Caudate nucleus (tissue), 63 donors: ENCODE measurements at places on chromosomes 3 and 15.

GRCh38 chr15:89091627-89092220 is 3.5 kb downstream of the ABHD2 start:
- no peak for DNase-seq

DNA sequence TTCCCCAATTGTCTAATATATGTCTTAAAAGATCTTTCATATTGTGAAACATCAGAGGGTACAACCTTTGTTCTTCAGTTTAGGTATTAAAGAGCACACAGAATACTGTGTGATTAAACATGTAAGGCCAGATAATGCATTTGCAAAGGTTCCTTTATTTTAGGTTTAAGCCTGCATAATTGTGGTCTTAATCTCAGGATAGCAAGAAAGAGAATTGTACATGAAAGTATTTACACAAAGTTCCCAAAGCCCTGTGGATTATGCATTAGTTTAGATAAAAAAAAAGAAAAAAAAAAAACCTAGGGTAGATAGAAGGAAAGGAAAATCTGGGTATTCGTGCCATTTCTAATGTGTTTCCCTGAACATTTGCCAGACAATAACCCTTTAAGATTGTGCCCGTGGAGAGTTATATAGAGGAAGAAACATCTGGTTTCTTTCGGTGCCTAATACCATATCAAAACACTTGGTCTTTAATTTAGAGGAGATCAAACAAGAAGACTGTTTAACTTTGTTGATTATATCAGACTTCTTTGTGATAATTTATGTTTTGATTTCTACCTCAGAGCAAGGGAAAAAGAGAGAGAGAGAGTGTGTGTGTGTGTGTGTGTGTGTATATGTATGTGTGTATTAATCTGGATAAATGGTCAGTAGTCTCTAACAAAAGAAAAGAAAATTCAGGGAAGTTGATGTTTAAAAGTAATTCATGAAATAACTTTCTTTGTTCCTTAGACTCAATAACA is 139.6 kb upstream of the CGNL1 start:
- DNase-seq, result no peak

DNA sequence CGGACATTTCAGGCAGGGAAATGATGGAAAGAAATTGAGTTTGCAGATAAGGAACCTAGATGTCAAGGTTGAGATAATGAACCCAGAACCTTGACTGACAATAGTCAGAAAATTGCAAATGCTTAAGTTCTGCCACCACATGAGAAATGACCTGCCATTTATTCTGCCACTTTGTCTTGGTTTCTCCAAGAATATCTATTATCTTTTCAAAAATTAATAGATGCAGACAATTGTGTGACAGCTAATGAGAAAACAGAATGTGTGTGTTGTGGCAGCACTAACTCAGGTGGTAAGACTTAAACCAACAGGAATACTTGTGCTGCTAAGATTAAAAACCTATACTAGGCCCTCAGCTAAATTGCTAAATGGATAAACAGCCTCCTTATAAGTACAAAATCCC is 52.3 kb downstream of the CADPS start:
- DNase-seq, result no peak

DNA sequence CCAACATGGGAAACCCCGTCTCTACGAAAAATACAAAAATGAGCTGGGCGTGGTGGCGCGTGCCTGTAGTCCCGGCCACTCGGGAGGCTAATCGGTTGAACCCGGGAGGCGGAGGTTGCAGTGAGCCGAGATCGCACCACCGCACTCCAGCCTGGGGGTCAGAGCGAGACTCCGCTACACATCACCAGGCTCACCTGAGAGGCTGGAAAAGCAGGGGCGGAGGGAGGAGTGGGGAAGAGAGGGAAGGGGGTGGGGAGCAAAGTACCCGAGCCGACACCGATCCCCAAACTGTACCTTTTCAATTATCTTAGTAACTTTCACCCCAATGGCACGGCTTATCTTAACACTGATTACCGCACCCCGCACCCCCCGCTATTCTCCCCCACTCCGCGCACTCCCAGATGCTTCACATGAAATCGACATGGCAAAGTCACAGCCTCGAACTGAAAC is 46.4 kb upstream of the SYNM start:
- DNase-seq, result no peak

- no peak for DNase-seq
Measured at GRCh38 chr3:17935222-17935621, 192.8 kb upstream of the TBC1D5 start.

- no peak for DNase-seq
Measured at GRCh38 chr3:125057186-125057850, 1.5 kb upstream of the HEG1 start.

GRCh38 chr3:71582612-71583565 is 639 bp downstream of the FOXP1 start:
- peak; percentile 9 for DNase-seq

DNA sequence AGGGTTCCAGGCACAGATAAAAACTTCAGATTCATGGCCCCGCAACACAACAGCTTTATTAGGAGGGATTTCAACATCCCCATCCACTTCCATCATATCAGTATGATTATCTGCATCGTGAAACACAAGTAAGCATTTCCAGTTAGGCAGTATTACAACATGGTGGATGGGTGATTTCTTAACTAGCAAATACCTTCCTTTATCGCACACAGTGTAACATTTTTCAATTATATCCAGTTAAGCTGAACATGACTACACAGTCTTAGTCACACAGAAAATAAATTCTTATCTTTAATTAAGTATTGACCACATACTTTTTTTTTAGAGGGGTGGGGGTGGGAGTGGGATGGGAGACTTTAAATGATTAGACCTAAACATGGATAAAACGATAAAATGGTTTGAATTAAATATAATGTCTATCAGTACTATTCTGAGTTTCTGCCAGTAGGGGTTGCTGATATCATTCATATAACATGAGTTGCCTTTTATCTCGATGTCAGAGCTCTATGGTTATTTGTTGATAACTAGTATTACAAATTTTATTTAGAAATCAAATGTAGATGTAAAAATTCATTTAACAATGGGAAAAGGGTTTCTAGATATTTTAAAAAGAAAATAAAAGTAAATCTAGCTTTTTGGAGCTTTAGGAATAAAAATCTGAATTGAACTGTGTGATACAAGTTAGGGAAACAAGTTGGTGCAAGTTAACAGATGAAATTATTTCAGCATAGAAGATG is 146.6 kb downstream of the TBL1XR1 start:
- DNase-seq, result no peak

- peak; percentile 97 for DNase-seq
Measured at GRCh38 chr3:187745201-187746058, at the start of gene BCL6. TSS of gene BCL6 (minus strand) at chr3:187745468. CDS start at chr3:187733693, 11,775 bp downstream.

DNA sequence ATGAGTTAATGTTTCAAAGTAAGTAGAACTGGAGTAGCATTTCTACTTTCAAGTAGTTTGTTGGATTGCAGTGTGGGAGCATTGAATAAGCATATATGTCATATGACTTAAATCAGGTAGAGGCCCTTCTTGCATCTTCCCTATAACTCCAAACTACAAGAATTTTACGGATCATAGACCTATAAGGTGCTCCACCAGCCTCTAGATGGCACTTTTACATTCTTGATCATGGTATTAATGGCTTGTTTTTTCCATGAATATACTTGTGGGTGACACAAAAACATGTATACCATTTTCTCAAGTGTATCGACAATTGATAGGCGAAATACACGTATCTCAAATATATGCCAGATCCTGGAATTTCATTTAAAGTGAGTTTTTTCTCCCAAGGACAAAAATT is 311.1 kb downstream of the ZPLD1 start:
- DNase-seq, result no peak

DNA sequence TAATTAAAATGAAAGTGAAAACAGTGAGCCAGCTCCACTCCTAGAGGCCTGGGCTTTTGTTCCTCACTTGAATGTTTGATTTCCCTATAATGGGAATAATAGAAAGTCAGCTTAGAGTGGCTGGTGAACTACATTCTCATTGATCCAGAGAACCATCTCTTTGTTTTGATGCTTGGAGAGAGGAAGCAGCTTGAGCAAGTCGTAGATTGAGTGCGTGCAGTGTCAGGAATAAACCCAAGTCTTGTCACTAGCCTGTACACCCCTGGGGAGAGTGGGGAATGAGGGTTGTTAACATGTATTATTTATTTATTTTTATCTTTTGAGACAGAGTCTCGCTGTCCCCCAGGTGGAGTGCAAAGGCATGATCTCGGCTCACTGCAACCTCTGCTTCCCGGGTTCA is 885 bp upstream of the LSG1 start:
- DNase-seq, result no peak

DNA sequence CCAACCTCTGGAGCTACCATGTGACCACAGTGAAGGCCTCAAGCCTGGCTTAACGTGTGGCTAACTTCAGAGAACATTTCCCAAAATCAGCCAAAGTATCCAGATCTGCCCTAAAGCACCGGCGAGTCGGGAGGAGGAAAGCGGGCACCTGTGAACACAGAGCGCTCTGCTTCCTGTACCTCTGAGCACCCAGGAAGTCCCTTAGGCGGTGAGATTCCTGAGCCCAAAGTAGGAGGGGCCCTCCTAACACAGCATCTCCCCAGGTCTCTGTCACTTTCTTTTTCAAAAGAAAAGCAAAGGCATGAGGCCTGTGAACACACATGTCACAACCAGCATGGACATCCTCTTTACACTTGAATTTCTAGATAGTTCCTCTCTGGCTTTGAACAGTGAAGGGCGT is 944 bp upstream of the EIF4E3 start:
- no peak for DNase-seq

GRCh38 chr3:25654576-25654975 is 10.1 kb downstream of the TOP2B start:
- no peak for DNase-seq
